Pulmonary artery endothelial cell (primary cell): ENCODE measurements at places on chromosomes 5 and 9. TPM values are rescaled to one million over a fixed set of nuclear protein-coding genes. Genes with fewer than 3 reads are reported as not detected.

The PCDHGC3 gene
- total RNA-seq = 9.0 and 14.7 TPM in 2 replicates

The PTPN3 gene
- total RNA-seq = 0.39 and 1.1 TPM in 2 replicates

The CREBRF gene
- total RNA-seq = 11.3 and 15.7 TPM in 2 replicates

The SOX30 gene
- not detected in 2 replicates for total RNA-seq

The GPR151 gene
- total RNA-seq = 0.04 TPM in 1 of 2 replicates, not detected in the other

The EGFLAM gene
- 0.53 and 0.59 TPM in 2 replicates for total RNA-seq

The PCDHGA3 gene
- total RNA-seq = 0.21 and 0.26 TPM in 2 replicates

The SCGB3A2 gene
- not detected in 2 replicates for total RNA-seq

The SV2C gene
- not detected in 2 replicates for total RNA-seq

The SLC6A7 gene
- not detected in 2 replicates for total RNA-seq

The ZNF366 gene
- 0.39 and 0.46 TPM in 2 replicates for total RNA-seq

The CTSL gene
- total RNA-seq = 104 and 178 TPM in 2 replicates

The P4HA2 gene
- total RNA-seq = 68.0 and 88.6 TPM in 2 replicates

The DPM2 gene
- 11.9 and 12.1 TPM in 2 replicates for total RNA-seq

The TBC1D9B gene
- total RNA-seq = 44.0 and 44.3 TPM in 2 replicates

The C5 gene
- 3.8 and 4.3 TPM in 2 replicates for total RNA-seq

The PFN3 gene
- not detected in 2 replicates for total RNA-seq

The PCDHGA6 gene
- 1.3 and 1.4 TPM in 2 replicates for total RNA-seq

The GPR150 gene
- 0.20 and 0.32 TPM in 2 replicates for total RNA-seq

The TXNDC8 gene
- not detected in 2 replicates for total RNA-seq

The PLPPR1 gene
- total RNA-seq = 0.25 and 0.26 TPM in 2 replicates
